Endothelial cell (in vitro differentiated cells): ENCODE measurements at places on chromosomes 6 and 20.

GRCh38 chr6:33909737-33910136, 105.9 kb upstream of the MLN start:
- no peak for DNase-seq

DNA sequence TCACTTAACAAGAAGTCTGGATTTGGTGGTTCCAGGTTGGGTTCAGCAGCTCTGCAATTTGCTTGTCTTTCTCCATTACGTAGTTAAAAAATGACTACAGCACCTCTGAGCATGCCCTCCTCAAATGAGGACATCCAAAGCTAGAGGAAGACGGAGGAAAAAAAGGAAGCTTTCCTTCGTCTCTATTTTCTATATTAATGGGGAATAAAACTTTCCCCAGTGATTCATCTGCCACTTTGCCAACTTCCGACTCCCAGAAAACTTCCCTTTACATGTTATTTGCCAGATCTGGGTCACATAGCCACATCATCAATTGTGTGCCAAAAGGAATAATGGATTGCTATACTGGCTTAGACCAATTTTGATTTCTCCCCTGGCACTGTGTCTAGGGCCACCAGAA, 69.5 kb downstream of the ZFAND3 start:
- DNase-seq, result no peak

DNA sequence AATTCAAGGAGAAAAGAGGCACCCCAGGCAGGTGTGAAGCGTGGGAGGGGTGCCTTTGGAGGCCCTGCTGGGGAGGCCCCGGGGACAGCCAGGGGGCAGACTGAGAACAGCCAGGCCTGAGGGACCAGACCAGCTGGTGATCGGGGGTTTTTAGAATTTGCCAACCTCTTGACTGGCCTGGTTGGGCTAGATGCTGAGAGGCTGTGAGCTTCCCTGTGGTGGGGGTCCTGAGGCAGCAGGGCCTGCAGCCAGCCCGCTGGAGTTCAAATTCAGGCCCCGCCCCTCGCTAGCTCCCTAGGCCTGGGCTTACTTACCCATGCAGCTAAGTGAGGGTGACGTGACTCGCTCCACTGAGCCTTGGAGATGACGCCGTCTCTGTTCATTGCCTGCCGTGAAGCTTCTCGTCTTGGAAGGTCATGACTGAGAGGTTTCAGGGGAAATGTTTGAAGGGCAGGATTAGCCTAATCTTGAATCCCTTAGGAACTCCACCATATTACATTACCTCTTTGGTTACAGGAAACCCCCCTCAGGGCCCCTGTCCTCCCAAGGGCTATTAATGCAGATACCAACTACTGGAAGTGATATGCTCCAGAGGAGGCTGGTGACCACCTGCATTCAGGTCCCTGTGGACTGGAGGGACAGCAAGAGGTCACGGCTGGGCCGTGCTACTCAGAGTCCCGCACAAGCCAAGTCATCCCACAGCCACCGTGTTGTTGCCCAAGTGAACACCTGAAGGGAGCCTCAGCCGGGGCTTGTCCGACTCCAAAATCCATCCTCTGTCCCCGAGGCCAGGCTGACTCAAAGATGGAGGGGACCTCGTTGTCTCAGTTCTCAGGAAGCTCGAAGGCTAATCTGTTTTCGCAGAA, 73.9 kb upstream of the DUSP22 start:
- no peak for DNase-seq

- DNase-seq, result no peak
Observed at GRCh38 chr6:34955442-34955841, 66.4 kb downstream of the ANKS1A start.

- DNase-seq, result no peak
Observed at GRCh38 chr6:170444811-170445211, 108.3 kb downstream of the PSMB1 start.

GRCh38 chr6:106177786-106178185, 91.7 kb downstream of the PRDM1 start:
- DNase-seq, result no peak

DNA sequence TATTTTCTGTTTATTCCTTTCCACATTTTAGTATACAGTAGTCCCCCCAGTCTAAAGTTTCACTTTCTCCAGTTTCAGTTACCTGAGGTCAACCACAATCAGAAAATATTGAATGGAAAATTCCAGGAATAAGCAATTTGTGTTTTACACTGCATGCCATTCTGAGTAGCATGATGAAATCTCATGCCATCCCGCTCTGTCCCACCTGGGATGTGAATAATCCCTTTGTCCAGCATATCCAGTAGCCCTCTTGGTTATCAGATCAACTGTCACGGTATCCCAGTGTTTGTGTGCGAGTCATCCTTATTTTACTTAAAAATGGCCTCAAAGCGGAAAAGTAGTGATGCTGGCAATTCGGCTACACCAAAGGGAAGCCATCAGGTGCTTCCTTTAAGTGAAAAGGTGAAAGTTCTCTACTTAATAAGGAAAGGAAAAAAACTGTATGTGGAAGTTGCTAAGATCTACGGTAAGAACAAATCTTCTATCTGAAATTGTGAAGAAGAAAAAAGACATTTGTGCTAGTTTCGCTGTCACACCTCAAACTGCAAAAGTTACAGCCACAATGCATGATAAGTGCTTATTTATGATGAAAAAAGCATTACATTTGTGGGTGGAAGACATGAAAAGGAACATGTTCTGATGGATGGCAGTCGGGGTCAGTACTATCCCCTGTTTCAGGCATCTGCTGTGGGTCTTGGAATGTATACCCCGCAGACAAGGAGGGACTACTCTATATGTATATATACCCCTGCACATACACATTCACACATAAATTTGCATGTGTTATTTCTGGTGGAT, 11.3 kb downstream of the NOX3 start:
- DNase-seq, result no peak

DNA sequence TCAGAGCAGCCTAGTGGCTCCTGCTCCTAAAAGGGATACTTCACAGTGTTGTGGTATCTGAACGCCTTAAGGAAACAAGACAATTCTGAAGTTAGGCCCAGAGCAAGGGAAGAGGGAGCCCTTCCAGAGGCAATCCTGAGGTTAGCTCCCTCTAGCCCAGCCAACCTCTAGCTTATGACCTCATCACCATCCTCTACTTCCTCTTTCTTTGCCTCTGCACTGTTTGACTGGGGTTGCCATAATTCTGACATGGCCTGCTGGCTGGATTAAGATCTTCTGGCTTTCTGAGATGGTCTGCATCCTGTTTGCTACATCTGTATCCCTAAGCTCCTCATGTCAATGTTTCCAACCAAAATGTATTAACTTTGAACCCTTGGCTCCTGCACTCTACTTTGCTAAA, 23.3 kb upstream of the BMP2 start:
- no peak for DNase-seq

DNA sequence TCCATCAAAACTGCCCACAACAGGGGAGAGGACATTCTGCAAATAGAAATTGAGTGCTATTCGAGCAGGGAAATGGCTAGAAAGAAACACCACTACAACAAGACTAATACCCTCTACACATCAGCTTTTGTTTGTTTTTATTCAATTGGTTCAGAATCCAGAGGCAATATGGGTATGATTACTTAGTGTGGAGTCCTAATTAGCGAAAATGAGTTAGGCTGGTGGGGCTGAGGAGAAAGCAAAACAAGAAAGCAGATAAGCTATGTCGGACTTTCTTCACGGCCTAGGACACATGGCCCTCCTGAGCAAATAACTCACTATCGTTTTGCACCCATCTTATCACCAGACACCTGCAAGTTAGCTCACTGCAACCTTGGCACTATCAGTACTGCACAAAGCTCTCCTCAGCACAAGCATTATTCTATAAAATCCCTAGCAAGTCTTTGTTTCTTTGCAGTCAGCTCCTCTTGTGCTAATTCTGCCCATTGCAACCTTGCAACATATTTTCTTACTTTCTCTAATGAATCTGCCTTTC, 31.3 kb upstream of the SH3BGRL2 start:
- DNase-seq, result no peak

- DNase-seq, result no peak
Observed at GRCh38 chr6:159062976-159063375, 18.2 kb upstream of the TAGAP start.

- DNase-seq, result no peak
Observed at GRCh38 chr6:135096403-135097130, 41.9 kb upstream of the HBS1L start.

GRCh38 chr6:105431226-105431625, 28.3 kb upstream of the PREP start:
- peak; percentile 38 for DNase-seq

- DNase-seq, result no peak
Observed at GRCh38 chr6:148521586-148521985, 178.9 kb downstream of the SASH1 start.

- DNase-seq, result no peak
Observed at GRCh38 chr6:10552270-10552810, 31.2 kb downstream of the GCNT2 start.

- DNase-seq, result no peak
Observed at GRCh38 chr6:4093288-4093687, 14.4 kb upstream of the FAM217A start.

DNA sequence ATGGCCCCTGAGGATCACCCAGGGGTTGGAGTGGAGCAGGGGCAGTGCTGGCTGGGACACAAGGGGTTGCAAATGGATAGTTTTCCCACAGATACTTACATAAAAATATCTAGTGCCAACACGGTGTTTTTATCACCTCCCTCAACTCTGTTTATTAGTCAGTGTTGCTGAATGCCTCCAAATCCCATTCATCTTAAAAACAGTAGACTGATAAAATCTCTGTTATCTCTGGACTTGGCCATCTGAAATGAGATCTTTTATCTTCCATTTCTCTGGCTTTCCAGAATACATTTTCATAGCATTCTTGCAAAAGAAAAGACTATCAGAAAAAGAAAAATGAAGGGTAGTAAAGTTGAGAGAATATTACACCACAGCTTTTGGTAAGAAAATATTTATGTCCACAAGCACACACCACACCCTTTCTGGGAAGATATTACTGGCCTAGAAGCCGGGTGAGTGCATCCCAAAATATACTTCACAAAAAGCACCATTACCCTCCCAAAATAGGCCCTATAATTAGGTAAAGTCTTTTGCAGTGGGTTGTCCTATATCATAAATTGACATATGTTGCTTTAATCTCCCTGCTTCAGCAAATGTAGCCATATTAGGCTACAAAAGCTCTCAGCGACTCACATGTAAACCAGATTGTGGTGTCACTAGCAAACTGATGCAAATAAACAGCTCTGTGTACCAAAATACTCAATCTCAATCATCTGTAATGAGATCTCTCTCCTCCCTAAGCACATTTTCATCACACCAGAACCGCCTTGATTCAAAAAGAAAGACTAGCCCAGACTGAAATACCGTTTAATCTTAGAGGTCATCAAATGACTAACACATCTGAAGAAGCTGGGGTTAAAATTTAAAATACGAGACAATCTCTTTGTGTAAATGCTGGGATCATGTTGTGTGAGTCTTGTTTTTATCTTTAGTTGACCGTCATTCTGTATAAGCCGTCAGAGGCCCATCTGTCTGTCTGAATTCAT, 96.7 kb downstream of the FYN start:
- no peak for DNase-seq

DNA sequence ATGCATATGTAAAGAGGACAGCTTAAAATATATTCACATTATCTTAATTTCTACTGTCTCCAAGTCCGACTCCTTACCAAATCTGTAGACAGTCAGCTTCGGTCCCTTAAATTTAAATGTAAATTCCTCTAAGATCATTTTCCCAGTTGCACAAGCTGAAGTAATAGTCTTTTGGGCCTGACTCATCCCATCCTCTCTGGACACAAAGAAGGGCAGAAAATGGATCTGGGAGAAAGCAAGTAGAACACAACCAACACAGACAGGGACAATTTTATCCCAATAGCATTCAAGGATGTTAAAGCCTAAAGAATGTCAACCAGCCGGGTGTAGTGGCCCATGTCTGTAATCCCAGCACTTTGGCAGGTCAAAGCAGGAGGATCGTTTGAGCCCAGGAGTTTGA, 228.3 kb downstream of the ARHGAP18 start:
- no peak for DNase-seq

DNA sequence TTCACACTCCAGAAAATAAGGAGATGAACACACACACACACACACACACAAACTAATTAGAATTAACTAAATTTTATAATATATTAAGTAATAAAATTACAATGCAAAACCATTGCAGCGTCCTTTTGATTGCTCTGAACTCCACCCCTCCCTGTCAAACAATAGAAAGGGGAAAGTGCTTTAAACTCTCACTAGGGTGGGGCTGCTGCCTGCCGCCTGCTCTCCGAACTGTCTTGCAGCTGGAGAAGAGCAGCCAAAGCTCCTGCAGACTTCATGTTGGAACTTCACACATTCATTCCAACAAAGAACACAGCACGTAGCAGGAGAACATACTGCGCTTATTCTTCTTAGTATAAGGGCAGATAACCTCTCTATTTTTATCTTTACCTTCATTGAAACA, 83.2 kb downstream of the GCLC start:
- DNase-seq, result no peak

GRCh38 chr6:20481281-20481680, 53.0 kb upstream of the CDKAL1 start:
- DNase-seq, result no peak

GRCh38 chr20:64223526-64224067, 32.0 kb upstream of the PCMTD2 start:
- peak; percentile 78 for DNase-seq

GRCh38 chr6:52286798-52287432, 2.4 kb upstream of the MCM3 start:
- peak; percentile 79 for DNase-seq

- DNase-seq, result no peak
Observed at GRCh38 chr6:35185971-35186370, 27.8 kb upstream of the SCUBE3 start.

GRCh38 chr6:13318821-13319220, 9.5 kb downstream of the TBC1D7 start:
- DNase-seq, result no peak

DNA sequence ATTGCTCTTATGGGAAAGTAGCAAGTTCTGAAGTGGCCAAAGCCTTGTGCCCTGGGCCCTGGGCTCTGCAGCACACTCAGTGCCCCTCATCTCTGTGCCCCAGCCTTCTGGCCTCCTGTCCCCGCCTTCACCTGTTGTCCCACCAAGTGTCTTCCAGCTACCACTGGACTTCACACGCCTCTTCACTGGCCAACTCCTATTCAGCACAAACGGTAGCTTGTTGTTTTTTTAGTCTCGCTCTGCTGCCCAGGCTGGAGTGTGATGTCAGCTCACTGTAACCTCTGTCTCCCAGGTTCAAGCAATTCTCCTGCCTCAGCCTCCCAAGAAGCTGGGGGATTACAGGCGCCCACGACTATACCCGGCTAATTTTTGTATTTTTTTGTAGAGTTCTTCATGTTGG, 4.8 kb downstream of the CCHCR1 start:
- DNase-seq, result no peak
